Activated T-helper 17 cell treated with anti-CD3 and anti-CD28 coated beads, Interleukin-2, amount 50 U/mL, for 72 hours (primary cell): ENCODE measurements at places on chromosomes 5 and 9.

DNA sequence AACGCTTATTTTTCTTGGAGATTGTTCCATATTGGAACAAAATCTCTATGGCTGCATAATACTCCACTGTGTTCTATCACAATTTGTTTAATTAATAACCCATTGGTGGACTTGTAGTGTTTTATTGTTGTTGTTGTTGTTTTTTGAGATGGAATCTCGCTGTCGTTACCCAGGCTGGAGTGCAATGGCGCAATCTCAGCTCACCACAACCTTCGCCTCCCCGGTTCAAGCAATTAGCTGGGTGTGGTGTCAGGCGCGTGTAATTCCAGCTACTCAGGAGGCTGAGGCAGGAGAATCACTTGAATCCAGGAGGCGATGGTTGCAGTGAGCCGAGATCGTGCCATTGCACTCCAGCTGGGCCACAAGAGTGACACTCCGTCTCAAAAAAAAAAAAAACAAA is 38.7 kb downstream of the SPRY4 start:
- ATAC-seq = no peak
- H3K4me3 ChIP-seq = no peak overlapping the region
- H3K4me1 ChIP-seq = no peaks in the 10 kb centered on the region
- no peak overlapping the region for H3K27ac ChIP-seq
- H3K36me3 ChIP-seq = no peaks in the 10 kb centered on the region

DNA sequence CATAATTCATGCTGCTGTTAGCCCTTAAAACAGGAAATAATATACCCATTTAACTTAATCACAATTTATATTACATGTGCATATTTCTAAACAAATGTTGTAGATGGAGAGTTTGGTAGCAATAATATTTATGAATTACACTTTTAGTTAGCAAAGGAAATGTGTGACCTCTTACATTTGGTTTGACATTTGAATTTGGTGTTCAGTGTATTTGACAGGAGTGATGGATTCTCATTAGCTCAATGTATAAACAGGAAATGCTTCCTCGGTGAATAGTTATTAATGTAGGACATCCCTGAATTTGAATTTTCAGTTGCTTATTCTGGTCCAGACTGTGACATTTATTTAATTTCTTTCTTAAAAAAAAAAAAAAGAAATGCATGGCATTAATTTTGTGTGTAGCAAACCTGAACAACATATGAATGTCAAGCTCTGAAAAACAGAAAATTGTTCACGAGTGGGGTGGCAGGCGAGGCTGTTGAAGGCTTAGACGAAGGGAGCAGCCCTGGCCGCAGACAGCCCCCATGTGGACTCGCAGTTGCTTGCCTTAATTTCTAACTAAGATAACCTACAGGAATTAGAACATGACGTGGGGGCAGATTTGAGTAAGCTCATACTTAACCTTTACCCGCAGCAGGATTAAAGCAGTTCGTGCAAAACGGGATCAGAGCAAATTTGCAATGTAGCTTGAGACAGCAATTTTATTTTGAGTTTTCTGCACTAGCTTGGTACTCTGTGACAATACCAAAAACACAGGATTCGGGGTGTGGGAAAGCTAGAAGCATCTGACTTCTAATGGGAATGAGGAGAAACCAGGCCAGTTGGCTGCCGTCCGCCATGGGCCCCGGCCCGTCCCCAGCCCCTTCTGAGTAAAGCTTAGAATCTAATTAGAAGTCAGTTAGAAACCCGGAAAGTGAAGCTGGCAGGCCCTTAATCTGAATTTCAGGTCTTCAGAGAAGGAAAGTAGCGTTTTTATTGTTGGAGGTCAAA is 134.3 kb downstream of the MACROH2A1 start:
- H3K4me3 ChIP-seq = no peak overlapping the region
- H3K36me3 ChIP-seq = no peaks in the 10 kb centered on the region
- ATAC-seq = no peak
- H3K27ac ChIP-seq = no peak overlapping the region
- H3K4me1 ChIP-seq = no peaks in the 10 kb centered on the region
- peaks cover 28% of the 10 kb centered on the region for H3K27me3 ChIP-seq

GRCh38 chr5:78594610-78595457 is 53.7 kb downstream of the LHFPL2 start:
- H3K4me3 ChIP-seq = no peak overlapping the region
- ATAC-seq = no peak
- H3K27ac ChIP-seq = no peak overlapping the region
- peaks cover 14% of the 10 kb centered on the region for H3K27me3 ChIP-seq
- no peaks in the 10 kb centered on the region for H3K36me3 ChIP-seq
- H3K4me1 ChIP-seq = no peaks in the 10 kb centered on the region

DNA sequence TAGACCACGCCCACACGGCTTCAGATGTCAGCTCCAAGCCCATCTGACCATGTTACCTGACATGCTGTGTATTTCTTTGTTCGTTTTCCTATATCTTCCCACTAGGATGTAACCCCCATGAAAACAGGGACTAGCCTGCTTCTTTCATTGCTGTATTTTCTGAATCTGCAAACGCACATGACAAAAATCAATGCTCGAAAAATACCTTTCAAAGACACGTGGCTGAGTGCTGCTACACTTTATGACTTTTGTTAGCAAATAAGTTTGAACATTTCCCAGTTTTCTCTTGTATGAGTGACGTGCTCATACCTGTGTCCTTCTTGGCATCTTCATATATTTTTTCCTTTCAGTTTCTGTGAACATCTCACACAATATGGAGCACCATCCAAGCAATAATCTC is 181.3 kb upstream of the IRX1 start:
- no peak overlapping the region for H3K27ac ChIP-seq
- H3K36me3 ChIP-seq = no peaks in the 10 kb centered on the region
- H3K4me3 ChIP-seq = no peak overlapping the region
- no peaks in the 10 kb centered on the region for H3K27me3 ChIP-seq
- ATAC-seq = no peak

GRCh38 chr9:8850914-8851313 is 1051.3 kb upstream of the DMAC1 start:
- no peak overlapping the region for H3K4me3 ChIP-seq
- no peaks in the 10 kb centered on the region for H3K4me1 ChIP-seq
- ATAC-seq = no peak
- H3K27me3 ChIP-seq = peaks cover 31% of the 10 kb centered on the region
- H3K27ac ChIP-seq = no peak overlapping the region
- no peaks in the 10 kb centered on the region for H3K36me3 ChIP-seq
